Stromal cell of bone marrow (primary cell): ENCODE measurements at places on chromosomes 3 and 15.

DNA sequence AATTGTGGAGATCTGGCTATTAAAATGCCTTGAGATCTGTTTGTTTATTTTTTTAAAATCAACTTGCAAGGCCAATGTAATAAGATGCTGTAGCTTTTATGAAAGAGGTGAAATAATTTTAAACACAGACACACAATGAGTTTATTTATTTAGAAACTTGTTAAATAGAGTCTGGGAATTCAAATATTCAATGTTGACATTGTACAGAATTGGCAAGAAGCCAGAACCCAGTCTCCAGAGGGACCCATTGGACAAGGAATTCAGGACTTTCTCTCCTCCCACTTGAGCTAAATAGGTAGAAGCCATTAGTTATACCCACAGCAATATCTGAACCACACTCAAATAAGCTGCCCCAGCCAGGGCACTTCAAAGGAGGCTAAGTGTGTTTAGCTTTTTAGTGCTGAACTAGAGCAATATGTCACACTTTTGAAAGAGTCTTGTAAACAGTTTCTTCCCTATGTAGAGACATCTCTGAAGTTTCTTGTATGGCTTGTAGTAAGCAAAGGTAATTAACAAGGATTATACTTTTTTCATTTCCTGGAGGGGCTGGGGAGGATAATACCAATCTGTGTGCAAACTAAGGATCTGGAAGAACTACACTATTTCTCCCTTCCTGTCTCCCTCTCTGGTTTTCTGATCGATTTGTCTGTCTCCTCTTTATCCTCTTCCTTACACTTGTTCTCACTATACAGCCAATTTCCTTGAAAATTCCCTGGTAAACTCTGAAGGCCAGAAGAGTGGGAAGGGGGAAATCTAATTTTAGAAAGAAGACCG lies 6.0 kb downstream of the MECOM start:
- no peak for DNase-seq

GRCh38 chr3:10961921-10962320 lies 30.6 kb upstream of the SLC6A1 start:
- DNase-seq, result no peak

DNA sequence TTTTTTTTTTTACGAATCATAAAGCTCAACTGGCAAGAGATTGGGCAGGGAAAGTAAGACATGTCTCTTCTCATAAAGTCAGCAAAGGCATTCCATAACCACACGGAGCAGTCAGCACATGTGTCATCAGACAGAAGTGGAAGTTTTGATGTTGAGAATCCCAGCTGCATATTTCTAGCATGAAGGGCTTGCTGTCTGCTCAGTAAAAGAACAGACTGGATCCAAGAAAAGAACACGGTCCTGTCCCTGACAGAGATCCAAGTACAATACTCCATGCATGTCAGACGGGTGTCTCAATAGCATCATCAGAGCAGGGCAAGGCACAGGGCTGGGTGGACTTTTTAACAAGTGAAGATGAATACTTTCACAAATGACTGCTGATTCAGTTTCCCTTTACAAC lies 38.2 kb downstream of the ABI3BP start:
- DNase-seq, result peak; percentile 98

- DNase-seq, result no peak
These were observed 20.0 kb downstream of the CMTM6 start for GRCh38 chr3:32482693-32483092.

- peak; percentile 98 for DNase-seq
These were observed 509.1 kb downstream of the SHQ1 start for GRCh38 chr3:72338942-72339669.

GRCh38 chr15:93124126-93124525 lies 35.1 kb upstream of the RGMA start:
- DNase-seq, result no peak

GRCh38 chr3:57935539-57935938 lies 72.7 kb upstream of the FLNB start:
- no peak for DNase-seq

DNA sequence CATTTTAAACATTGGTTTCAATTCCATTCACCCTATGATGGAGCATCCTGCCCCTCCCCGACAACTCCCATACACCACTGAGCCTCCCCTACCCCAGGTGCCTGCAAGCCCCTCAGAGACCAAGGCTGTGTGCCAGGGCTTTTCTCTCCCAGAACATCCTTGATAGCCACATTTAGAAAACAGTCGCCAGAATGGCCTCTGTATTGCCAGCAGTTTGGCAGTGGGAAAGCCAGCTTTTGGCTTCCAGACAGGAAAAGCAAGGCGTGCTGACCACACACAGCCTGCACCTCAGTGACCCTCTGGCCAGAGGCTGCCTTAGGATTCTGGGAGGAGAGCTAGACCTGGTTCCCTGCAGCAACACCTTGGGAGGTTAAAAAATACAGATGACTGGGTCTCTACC lies 18.2 kb upstream of the HRH1 start:
- no peak for DNase-seq

DNA sequence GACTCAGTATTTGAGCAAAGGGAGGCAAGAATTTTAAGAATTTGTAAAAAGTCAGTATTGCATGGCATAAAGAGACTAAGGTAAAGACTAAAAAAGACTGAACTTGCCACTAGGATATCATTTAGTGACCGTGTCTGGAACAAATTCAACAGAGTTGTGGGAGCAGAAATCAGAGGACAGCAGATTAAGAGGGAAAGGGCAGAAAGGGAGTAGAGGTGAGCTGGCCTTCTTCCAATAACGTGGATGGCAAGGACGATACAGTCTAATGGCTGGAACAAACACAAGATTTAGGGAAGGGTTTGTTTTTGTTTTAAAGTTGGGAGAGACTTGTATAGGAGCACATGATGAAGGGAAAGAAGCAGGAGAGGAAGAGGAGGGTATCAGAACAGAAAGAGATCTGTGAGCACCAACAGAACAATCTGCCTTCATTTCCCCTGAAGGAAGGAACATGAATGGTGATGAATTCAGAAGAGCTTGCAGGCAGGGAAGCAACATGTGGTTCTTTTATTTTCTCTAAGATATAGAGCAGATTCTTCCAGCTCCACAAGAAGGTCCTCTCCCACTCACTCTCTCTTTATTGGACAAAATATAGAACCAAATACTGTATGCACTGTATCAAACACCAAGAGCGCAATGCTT lies 8.6 kb downstream of the VGLL4 start:
- no peak for DNase-seq

DNA sequence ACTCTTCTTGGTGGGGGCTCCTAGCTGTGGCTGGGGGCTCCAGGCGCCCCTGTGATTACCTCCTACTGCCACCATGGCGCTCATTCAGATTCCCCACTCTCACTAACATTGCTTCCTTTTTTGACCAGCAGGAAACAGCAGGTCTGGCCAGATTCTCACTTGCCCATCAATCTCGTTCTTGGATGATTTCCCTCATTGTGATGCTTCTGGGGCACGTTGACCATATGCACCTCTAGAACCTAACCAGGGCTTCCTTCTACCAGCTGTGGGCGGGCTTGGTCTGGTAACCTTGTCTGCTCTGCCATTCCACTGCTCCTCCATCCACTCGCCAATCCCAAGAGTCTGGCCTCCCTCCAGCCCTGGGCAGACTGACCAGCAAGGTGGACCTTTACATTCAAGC lies 35.9 kb upstream of the PTPN23 start:
- no peak for DNase-seq

- DNase-seq, result no peak
These were observed 66.1 kb downstream of the SEC22A start for GRCh38 chr3:123267821-123268220.

DNA sequence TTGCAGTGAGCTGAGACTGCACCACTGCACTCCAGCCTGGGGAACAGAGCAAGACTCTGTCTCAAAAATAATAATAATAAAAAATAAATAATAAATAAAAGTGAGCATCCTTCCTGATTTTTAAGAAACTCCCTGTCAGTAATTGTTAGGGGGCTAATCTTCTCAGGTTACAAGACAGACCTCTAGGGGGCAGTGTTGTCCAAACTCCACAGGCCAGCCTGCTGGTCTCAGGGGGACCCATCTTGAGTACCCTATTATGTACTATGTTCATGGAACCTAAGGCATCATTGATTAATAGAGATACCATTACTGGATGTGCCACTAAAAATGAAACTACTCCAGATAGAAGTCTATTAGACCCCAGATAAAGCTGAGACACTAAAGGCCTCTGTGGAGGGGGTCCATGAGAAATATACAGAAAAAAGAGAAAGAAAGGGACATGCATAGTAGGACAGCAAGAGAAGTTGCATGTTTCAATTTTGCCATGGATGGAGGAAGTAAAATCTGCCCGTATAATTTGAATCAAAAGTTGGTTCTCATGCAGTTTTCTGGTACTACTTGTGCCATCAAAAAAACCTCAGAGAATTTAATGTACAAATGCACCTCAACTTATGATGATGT lies 85.5 kb upstream of the CDV3 start:
- DNase-seq, result no peak

- DNase-seq, result peak; percentile 51
These were observed 27.3 kb upstream of the BCL2L10 start for GRCh38 chr15:52139599-52140462.

DNA sequence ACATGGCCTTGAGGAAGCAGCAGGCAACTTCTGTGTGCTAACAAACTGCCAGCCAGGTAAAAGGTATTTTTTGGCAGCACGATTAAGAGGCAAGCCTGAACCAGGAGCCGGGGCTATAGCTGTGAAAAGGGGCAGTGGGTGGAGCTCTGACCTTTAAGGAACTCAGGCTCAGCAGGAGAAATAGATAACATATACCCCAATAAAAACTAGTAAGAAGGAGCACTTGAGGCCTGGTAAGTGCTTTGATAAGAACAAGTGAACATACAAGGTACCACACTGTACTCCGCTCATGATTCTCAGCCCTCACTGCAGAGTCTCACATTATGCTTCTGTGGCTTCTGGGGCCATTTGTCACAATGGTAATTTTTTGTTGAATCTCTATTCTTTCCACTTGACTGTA lies 5.4 kb downstream of the FYCO1 start:
- no peak for DNase-seq

DNA sequence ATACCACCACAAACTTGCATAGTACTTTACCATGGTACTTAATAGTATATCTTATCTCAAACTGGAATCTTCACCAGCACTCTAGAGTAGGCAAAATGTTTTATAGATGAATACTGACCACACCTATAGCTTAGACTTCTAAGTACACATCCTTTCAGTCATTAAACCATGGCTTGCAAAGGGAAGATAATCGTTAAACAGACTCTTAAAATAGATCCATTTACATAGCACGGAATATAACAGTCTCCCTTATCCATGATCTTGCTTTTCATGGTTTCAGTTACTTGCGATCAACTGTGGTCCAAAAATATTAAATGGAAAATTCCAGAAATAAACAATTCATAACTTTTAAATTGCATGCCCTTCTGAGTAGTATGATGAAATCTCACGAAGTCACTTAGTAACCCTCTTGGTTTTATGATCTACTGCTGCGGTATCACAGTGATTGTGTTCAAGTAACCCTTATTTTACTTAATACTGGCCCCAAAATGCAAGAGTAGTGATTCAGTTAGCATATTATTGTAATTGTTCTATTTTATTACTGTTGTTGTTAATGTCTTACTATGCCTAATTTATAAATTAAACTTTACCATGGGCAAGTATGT lies 111.4 kb downstream of the HERC1 start:
- DNase-seq, result no peak

- DNase-seq, result no peak
These were observed 36.6 kb downstream of the DMXL2 start for GRCh38 chr15:51585986-51586385.

DNA sequence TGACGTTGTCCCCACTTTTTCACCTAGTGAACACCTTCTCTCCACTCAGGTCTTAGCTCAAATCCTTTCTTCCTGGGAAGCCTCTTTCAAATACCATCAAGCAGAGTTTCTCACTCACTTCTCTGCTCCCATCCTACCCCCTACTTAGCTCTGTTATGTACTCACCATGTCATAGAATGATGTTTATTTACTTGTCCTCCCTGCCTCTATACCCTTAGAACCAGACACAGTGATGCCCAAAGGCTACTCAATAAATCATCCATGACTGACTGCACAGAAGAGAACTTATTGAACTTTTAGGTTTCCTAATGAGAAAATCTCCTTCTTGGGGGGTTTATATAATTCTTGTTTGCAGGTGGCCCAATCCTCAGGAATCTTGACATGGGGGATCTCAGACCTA lies 154.2 kb downstream of the SSR3 start:
- no peak for DNase-seq
